ENCODE measurements at places on chromosomes 7 and 10.

GRCh38 chr10:49605216-49605938 is 4.7 kb upstream of the SLC18A3 start:
- no peak for DNase-seq

DNA sequence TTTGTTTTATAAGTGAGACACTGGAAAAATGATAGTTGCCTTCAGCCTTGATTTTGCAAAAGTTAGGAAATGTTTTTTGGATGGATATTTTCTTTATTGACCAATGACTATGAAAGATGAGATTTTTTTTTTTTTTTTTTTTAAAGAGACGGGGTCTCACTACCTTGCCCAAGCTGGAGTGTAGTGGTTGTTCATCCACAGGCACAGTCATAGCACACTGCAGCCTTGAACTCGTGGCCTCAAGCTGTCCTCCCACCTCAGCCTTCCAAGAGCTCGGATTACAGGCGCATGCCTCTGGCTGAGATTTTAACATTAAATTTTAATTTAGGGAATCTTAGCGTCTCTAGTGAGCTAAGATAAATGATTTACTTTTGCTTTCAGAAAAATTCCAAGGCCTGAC is 66.2 kb downstream of the LOXL4 start:
- no peak for DNase-seq

DNA sequence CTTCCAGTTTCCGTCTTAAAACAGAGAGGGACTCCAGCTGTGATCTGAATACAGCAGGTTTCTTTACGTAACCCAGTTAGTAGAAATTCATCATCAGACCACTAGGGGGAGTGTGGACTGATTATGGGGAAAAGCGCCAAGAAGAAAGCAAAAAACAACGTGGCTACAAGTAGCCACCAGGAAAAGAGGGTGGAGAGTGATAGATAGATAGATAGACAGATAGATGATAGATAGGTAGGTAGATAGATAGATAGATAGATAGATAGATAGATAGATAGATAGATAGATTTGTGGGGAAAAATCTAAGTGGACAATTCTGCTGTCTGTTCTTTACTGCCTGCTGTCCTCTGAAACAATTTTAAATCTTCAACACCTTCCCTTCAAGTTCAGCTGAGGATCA is 12.7 kb upstream of the AKR1B10 start:
- no peak for DNase-seq

- no peak for DNase-seq
Measured at GRCh38 chr10:97981816-97982215, 48.6 kb downstream of the CRTAC1 start.

- DNase-seq, result no peak
Measured at GRCh38 chr7:26690135-26690805, 174.1 kb downstream of the SKAP2 start.

DNA sequence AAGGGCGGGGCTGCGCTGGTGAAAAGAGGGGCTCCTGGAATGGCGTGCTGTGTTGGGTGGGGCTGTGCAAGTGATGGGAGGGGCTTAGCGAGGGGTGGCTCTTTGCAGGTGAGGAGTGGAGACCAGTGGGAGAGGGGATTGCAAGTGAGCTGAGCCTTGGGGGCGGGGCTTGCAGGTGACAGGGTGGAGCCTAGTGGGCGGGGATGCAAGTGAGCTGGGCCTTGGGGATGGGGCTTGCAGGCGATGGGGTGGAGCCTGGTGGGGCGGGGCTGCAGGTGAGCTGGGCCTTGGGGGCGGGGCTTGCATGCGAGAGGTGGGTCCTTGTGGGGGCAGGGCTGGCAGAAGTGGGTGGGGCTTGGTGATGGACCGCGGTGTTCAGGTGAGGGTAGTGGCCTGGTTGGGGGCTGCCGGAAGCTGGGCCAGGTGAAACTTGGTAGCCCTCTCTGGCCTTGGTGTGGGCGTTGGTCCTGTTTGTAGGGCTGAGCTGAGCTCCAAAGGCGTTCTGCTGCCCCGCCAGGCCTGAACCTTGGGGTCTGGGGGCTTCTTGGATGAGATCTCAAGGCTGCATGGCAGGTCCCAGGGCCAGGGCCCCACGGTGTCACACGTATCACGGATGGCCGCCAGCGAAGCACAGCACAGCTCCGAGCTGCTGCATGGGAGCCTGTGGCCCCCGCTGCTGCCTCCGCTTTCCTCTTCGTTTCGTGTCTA is 743 bp upstream of the PITRM1 start:
- no peak for DNase-seq

DNA sequence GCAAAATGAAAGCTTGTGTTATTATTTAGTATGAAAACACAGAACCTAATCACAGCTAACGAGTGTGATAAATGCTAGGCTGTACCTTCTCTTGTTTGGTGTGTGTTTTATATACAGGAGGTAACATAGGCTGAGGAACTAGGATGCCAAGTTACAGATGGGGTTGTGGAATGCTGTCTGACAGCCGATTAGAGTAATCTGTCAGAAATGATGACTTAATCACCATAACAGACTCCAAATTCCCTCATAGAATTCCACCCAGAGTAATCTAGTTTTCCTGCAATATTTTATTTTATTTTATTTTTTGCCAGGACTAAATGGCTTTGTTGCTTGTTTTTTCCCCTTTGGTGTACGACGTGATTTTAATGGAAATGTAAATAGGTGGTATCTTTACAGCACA is 221.2 kb downstream of the CELF2 start:
- DNase-seq, result no peak
